ENCODE measurements at places on chromosomes 11 and 22.

DNA sequence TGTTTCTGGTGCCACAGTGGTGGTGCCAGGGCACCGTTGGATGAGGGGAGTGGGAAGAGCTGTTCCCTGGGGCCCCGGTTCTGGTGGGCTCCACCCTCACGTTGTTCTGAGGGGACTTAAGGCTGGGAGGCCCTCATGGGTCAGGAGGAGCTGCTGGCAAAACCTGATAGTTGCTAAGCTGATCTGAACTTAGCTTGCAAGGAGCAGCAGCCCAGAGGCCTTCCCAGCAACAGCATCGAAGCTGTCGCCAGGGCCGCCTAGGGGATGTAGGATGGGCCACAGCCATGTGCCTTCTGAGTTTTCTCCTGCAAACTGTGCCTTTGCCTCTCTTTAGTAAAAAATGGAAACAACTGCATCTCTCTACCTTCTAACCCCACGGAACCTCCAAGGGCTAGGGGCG lies 240.2 kb downstream of the TBC1D22A start:
- DNase-seq, result no peak

GRCh38 chr11:74990941-74991340 lies 2.2 kb downstream of the NEU3 start:
- DNase-seq, result no peak

DNA sequence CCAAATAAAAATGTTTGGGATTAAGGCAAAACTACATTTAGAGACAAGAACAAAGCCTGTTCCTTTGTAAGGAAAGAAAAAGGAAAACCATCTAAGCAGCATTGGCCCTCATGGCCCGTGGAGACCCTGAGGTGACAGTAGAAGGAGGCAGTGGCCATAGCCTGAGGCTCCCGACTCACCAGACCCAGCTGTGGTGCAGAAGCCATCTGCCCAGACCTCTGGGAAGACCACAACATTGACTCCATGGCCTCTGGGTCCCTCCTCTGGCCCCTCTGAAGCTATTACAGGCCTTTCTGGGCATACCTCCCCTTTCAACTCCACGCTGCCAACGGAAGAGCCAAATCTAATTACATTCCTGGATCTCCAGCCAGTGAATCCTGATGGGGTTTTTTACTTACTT lies 6.4 kb downstream of the PRAME start:
- no peak for DNase-seq

GRCh38 chr11:105229761-105230160 lies 90.2 kb upstream of the CARD18 start:
- no peak for DNase-seq

- DNase-seq, result no peak
Observed at GRCh38 chr11:116062490-116063171, 558.4 kb upstream of the CADM1 start.

DNA sequence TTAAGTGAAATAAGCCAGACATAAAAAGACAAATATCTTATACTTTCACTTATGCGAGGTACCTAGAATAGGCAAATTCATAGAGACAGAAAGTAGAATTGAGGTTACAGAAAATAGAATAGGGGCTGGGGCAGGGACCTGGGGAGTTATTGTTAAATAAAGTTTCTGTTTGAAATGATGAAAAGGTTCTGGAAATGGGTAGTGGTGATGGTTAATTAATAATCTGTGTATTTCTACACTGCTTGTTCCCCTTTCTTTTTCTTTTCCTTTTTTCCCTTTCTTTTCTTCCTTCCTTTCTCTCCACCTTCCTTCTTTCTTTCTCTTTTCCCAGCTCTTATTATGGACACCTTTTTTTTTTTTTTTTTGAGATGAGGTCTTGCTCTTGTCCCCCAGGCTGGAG lies 2.8 kb downstream of the NAALADL1 start:
- DNase-seq, result no peak

DNA sequence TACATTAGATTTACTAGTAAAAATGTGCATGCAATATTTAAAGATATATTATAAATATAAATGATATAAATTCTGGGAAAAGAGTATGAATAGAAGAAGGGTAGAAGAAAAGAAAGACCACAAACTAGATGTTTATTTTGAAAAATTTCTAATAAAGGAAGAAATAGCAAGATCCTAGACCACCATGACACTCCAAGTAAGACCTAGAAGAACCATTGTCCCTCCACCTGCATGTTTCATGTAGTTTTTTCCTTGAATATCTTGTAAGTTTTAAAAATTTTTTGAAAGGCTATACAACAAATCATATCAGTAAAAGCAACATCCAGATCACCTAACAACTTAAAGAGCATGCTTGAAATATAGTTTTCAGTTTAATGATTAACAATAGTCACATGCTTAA lies 46.8 kb downstream of the ARHGAP32 start:
- DNase-seq, result no peak

DNA sequence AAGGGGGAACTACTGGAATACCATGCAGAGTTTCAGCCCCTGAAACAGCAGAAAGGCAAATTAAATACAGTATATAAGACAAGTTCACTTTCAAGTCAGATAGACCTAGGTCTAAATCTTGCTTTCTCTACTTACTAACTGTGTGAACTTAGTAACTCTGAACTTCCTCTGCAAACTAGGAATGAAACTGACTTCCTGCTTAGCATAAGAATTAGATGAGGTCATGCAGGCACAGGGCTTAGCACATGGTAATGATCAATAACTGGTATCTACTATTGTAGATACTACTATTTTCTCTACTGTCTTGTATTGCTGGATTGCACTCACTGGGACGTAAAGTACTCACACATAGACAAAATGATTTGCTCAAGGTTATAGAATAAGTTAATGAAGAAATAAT lies 51.5 kb upstream of the MTNR1B start:
- no peak for DNase-seq

DNA sequence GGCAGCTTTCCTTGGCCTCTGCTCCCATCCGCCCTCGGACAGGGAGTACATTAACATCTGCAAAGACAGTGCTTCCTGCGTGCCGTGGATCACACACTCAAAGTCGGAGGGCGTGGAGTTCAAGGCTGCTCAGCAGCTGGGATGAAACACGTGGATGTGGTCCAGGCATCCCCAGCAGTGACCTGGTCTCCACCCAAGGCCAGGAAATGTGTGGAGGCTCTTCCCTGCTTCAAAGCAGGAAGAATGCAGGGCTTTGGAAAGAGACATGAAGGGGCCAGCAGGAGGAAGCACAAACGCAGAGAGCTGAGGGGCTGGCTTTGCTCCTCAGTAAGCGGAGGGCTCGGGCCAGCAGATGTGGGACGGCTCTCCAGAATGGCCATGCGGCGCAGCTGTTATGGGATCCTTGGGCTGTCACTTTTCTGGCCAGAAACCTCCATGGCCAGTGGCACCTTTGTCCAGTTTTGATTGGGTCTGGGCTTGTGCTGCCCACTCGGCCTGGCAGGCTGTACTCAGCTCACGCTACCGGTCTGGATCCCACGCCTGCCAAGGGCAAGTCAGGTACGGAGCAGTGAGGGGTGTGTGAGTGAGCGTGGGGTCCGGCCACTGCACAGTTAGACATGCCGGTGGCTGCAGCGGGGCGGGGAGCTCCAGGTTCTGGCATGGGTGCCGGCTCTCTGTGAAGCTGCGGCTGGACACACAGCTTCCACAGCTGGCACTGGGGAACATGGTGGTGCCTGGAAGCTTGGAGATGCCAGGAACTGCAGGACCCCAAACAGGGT lies 438.0 kb downstream of the TBC1D22A start:
- DNase-seq, result no peak

DNA sequence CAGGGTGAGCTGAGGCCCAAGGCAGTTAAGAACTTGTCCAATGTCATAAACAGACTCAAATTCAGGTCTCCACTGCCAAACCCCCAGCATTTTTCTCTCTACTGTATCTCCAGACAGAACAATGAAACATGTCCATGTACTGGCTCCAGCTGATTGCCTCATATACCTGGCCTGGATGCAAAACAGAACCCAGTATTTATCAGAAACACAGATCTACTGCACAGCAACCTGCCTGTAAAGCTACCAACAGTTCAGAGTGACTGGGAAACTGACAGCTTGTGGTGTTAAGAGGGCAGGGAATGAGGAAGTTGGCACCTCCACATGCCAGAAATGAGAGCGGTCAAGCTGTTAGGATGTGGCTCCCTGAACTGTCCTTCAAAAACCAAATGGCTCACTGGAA lies 41.6 kb downstream of the C11orf71 start:
- no peak for DNase-seq

DNA sequence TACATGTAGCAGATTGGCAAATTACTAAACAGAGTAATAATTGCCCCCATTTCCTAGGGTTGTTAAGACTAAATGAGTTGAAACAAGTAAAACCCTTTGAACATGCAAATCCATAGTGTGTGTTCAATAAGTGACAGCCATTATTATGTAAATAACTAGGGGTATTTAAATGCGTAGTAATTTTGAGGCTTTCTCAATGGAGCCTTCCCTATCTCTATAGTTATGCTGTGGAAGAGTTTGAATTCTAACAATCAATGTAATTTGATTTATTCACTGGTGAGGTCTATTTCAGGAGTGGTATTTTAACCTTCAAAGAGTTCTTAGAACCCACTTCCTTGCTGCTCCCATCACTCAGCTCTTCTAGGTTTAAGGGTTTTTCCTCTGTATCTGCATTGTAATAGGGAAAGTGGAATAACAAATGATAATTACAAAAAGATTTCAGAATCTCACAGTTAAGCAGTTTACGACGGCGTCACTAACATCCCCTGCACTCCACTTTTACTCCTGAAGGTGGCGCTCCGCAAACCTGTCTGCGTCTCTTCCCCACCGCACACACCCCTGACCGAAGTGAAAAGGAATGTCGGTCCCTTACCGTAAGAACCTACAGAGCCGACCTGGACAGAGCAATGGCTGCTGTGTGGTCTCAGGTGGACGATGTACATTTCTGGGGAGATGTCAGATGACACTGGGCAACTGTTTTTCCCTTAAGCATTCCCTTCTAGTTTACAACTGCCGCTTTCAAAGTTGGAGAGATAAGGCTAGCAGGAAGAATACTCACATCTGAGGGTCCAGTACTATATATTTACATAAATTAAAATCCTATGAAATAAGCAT lies 80.8 kb downstream of the ZC3H12C start:
- DNase-seq, result no peak

GRCh38 chr11:114242032-114242431 lies 54.2 kb upstream of the NNMT start:
- no peak for DNase-seq

GRCh38 chr11:65489035-65489705 lies 9.7 kb upstream of the MALAT1 start:
- DNase-seq, result no peak

DNA sequence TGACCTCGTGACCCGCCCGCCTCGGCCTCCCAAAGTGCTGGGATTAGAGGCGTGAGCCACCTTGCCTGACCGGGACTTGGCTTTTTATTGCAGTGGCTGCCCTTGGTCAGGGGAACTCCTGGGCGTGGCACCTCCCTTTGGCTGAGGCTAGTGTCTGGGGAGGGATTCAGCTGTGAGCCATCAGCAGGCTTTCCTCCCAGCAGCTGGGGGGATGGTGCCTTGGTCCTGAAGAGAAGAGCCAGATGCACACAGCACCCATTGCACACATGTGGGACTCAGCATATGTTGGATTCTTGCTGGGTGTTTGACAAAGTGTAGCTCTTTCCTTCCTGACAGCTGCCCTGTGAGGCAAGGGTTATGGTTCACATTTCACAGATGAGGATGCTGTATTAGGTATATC lies 8.4 kb downstream of the CYTH4 start:
- no peak for DNase-seq

GRCh38 chr11:69915151-69915500 lies 95.9 kb upstream of the FGF3 start:
- DNase-seq, result no peak

GRCh38 chr22:43967069-43967468 lies 11.8 kb downstream of the SAMM50 start:
- no peak for DNase-seq

- DNase-seq, result no peak
Observed at GRCh38 chr11:133122256-133122655, 410.0 kb downstream of the OPCML start.

DNA sequence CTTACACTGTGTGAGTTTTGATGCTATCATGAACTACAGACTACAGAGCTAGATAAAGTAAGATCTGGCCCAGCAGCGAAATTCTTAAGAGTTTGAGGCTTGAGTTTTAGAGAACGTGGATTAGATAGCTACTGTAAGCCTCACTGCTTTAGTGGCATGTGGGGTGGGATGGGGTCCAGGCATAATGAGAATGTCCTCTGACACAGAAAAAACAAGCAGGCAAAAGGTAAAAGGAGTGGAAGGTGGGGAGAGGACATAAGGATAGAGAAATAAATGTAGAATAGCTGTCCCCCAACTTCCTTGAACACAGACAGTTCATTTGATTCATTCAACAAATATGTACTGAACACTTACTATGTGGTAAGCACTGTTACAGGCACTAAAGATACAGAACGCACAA lies 324.5 kb upstream of the PITPNB start:
- DNase-seq, result peak; percentile 27

DNA sequence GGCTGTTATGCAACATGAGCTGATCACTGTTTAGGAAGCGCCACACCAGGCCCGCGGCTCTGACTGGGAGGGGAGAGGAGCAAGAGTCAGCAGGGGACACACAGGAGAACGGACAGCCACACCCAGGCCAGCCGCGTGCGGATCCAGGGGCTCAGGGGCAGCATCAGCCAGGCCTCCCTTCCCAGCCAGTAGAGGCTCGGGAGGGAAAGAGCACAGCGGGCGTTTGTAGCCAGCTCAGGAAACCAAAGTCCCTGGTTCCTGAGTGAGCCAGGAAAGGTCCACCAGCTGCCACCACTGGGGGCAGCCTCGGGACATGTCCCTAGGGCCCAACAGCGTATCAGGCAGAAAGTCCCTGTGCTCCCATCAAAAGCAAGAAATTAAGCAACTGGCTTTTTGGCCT lies 71.8 kb upstream of the PITPNB start:
- no peak for DNase-seq

DNA sequence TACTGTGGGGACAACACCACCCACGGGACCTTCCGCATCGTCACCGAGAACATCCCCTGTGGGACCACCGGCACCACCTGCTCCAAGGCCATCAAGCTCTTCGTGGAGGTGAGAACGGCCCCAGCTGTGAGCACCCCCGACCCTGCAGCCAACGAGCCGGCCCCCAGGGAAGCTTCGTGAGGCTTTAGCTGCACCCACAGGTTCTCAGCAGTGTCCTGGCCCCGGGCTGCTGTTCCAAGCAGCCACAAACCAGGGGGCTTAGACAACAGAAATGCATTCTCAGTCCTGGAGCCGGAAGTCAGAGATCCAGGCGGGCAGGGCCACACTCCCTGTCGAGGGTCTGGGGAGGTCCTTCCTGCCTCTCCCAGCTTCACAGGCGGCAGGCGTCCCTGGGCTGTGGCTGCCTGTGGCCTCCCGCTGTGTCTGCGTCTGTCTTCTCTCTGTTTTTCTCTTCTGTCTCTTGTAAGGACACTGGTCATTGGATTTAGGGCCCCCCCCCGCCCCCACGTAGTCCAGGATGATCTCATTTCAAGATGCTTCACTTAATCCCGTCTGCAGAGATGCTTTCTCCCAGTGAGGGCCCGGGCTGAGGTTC lies 12.5 kb downstream of the MUC5B start:
- no peak for DNase-seq

DNA sequence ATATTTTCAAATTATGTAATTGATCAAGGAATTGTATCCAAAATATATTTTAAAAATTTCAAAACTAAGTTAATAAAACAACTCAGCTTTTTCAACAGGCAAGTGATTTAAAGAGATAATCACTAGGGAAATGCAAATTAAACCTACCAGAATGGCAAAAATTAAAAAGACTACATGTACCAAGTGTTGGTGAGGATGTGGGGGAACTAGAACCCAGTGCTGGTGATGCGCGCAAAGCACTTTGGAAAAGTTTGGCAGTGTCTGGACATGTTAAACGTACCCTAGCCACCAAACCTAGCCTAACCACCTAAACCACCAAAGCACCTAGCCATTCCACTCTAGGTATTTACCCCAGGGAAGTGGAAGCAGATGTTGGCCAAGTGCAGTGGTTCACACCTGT lies 22.9 kb downstream of the PACSIN2 start:
- DNase-seq, result no peak

All from non-pigmented ciliary epithelial cell (primary cell).